ENCODE measurements at places on chromosomes 4 and X.

GRCh38 chr4:139858436-139859205, 193.0 kb downstream of the MGST2 start:
- DNase-seq: no peak

- DNase-seq: no peak
Observed at GRCh38 chrX:132732236-132732635, 226.2 kb downstream of the HS6ST2 start.

DNA sequence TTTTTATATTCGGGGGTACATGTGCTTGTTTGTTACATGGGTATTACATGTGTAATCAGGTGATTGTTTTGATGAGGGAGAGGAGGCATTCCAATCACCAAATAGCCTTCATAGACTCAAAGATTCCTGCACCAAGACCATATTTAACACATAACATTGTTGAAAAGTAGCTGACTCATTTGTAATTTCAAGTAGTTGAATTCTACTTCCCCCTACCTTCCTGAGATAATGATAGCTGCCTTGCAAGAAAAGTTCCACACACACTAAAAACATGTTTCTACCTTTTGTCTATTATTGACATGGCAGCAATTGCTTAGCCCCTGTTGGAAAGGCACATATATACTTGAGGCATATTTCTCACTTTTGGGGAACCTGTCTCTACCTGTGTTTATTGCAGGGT, 16.1 kb downstream of the PGAM4 start:
- DNase-seq: no peak

- no peak for DNase-seq
Observed at GRCh38 chr4:166064721-166065120, 191.7 kb downstream of the TLL1 start.

DNA sequence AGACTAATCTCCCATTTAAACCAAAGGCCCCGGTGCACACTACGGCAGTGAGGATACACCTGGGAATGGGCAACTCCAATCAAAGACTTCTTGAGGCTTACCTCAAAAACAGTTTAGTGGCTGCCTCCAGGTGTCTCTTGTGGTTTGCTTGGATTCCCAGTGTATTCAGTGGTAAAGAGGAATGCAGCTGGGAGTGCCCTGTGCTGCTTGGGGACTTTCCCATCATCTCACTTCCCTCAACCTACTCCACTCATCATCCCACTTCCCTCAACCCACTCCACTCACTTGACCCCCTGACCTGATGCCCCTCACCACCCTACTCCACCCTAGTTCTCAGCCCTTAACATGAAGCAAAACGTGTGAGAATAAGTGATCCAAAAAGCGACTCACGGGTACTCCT, 177.3 kb upstream of the ETNPPL start:
- DNase-seq: no peak

DNA sequence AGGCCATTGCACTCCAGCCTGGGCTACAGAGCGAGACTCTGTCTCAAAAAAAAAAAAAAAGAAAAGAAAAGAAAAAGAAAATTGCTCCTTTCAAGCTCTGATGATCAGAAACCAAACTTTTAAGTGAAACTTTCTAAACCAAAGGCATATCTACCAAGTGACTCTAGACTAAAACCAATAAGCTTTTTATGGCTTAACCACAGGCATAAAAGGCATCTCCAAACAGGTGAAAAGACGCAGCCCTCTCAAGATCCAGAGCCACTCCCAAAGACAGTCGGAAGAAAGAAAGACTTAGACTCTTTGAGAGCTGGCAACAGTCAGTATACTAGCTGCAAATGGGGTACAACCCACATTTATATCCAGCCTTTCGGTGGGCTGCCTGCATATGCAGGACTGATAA, 117.1 kb upstream of the AP1S2 start:
- no peak for DNase-seq

DNA sequence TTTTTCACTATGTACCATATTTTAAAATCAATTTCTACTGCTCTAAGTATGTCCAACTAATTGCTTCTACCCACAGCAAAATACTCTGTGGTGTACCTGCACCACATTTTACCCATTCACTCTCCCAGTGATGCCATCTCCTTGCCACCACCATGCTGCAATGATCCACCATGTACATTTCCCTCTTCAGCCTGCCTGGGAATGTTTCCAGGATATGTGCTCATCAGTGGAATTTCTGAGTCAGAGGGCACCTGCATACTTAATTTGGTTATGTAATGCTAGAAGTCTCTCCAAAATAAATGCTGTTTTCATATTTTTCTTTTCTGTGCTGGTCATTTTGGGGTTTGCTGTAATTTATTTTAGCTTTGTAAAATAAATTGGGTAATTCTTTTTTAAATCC, 33.2 kb upstream of the OCIAD2 start:
- no peak for DNase-seq

GRCh38 chr4:183448436-183448835, 4.0 kb downstream of the CDKN2AIP start:
- DNase-seq: no peak

DNA sequence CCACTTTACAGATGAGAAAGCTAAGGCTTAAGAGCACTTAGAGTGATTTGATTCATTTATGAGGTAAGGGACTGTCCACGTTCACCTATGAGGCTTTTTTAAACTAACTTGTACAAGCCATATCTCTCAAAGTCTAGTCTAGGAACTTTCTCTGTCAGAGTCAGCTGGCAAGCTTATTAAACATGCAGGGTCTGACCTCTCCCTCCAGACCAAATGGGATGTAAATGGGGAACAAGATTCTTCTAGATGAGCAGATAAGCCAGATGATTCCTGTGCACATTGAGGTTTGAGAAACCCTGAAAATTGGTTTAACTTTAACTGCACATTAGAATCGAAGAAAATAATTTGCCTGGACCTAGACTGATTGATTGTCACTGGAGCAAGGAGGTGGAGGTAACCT, 160.0 kb upstream of the SPRY1 start:
- no peak for DNase-seq

DNA sequence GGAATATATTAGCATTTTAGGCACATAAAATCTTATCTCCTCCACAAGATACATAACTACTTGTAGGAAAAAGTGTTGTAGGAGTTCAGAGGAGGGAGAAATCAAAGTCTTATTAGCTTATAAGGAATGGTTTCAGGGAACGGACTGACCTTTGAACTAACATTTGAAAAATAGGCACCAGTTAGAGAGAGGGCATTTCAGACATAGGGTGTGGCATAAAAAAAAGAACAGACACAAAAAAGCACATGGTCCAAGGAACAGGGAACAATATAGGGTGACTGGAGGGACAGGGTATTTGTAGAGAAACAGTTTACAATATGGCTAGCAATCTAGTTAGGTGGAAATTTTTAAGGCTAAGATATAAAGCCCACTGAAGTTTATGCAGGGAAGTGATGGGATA, 6.4 kb downstream of the ABCB7 start:
- DNase-seq: no peak

DNA sequence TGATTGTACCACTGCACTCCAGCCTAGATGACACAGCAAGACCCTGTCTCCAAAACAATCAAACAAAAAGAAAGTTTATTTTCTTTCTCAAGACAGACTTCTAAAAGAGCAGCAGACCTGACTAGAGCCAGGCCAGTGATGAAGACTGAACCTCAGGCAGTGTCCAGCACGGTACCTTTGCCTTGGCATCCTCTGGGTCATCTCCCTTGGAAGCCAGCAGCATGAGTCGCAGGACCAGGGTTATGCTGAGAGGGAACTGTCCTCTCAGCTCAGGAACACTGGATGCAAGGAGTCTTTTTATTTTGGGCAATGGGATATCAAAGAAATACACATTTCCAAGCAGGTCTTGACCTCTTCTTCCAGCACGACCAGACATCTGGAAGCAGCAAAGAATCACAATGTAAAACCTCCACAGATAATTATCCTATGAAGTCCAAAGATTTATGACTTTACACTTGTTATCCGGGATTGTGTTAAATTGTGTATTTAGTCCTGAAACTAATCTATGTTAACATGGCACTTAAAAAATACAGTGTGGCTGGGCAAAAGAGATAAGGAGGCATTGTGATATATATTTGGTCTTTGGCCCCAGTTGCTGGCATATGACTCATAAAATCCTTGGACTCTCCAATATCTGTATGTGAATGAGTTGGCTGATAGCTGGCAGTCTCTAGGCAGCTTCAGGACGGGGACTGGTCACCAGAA, 66.0 kb upstream of the DDX60 start:
- no peak for DNase-seq

DNA sequence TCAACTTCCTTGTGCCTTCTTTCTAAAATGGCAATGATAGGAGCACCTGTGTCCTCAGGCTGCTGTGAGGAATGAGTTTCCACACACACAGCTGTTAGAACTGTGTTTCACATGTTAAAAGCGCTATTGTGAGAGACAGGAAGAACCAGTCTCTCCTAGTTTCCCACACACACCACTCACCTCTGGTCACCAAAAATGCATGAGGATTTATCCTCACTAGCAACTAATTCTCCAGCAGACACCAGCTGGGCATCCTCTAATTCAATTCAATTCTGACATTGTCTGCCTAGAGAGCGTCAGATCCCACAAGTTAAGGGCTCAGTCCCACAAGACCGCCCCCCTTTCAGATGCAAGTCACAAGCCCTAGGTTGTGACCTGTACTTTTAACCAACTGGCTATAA, 29.0 kb upstream of the SLC2A9 start:
- no peak for DNase-seq

DNA sequence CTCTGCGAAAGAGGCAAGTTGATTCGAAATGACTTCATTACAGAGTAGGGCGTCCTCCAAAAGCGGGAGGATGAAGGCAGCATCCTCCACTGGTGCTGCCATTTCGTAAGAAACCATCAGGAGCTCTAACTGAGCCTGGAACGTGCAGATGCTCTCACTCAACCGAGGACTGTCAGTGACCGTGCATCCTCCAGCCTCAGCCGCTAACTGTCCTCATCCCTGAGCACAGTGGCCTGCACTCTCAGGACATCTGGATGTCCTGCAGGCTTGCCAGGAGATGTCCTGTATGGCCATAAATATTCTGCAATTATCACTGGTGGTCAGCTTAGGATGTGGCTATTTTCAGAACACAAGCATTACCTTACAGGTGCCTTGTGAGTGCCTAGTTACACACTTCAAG, 107.1 kb upstream of the ADRA2C start:
- no peak for DNase-seq

GRCh38 chrX:21666252-21666651, 8.1 kb upstream of the KLHL34 start:
- no peak for DNase-seq

- no peak for DNase-seq
Observed at GRCh38 chrX:39582091-39582490, 515.7 kb downstream of the BCOR start.

DNA sequence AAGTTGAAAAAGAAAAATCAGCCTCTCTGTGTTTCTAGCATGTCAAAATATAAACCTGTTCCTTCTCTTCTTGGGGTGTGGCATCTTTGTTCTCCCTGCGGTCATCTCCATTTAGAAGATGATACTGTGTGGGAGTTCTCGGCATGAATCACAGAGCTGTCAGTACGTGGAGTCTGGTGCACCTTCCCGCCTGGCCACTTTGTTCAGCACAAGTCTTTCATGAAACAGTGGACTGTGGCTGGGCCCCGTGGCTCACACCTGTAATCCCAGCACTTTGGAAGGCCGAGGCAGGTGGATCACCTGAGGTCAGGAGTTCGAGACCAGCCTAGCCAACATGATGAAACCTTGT, 166.5 kb downstream of the MAML3 start:
- DNase-seq: no peak

DNA sequence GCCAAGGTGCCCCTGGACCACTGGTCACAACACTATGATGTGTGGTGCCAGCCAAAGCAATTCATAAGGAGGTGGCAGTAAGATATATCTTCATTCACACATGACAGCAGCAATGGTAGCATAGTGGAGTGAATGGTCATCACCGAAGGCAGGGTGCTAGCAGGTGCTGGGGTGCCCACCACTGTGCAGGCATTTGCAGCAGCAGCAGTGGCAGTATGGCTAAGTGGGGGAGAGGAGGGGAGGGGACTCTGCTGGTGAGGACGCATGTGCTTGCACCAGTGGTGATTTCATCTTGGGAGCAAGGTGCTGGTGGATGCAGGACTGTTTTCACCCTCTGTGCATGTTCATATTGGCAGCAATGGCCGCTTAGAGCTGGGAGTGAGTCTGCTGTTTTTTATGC, 419.1 kb upstream of the KLHL4 start:
- DNase-seq: no peak
